Stimulated activated CD4-positive, alpha-beta T cell treated with anti-CD3 and anti-CD28 coated beads, TNF-alpha, amount 100 ng/mL, for 4 hours (primary cell): ENCODE measurements at places on chromosomes 2 and 18.

- DNase-seq: no peak
Observed at GRCh38 chr2:69217333-69218080, 169.5 kb downstream of the GFPT1 start.

- DNase-seq: no peak
Observed at GRCh38 chr2:238695538-238695937, 152.3 kb upstream of the TWIST2 start.

DNA sequence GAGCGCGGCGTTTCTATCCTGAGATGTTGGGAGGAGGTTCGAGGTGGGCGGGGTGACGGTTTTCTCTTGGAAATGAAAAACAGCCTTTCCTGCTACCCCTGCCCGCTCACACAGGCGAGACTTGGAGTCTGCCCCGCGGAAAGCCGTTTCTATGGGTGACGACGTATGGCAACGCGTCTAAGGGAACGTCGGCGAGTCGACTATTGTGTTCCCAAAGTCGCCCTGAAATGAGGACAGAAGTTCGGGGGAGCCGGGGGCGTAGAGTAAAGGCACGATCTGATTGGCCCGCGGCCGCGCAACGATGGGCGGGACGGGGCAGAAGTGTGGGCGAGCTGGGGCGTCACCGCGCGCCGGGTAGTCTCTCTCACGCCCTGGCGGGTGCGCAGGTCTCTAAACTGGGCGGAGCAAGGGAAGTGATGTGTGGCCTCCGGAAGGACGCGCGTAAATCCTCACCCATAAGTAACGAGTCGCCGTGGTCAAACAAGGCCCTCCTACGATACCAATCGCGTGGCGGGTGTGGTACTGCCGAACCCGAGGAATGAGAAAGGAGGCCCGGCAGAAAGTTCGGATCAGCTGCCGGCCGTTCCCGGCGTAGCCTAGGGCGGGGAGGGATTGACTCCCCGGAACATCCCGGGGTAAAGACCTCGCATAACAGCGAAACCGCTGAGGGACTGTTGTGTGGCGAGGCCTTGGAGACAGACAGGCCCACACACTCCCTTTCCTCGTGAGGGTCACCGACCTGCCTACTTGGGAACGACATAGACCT is 89.6 kb downstream of the FAM161A start:
- peak; percentile 92 for DNase-seq

DNA sequence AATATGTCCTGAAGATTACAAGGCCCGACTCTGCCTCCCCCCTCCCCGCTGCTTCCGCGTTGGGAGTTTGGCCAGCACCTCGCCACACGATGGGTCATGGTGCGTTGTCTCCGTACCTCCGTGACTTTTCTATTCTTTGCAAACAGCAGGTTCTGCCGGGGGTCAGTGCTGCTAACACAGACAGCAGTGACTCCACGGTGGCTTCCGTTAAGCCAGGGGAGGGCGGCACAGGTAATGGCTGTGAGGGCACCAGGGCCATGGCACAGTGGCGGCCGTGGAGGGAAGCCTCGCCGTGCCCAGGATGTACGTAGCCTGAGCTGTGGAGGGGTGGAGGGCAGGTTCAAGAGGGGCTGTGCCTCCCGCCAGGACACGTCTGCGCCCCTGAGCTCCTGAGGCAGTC is 115.5 kb downstream of the NFATC1 start:
- no peak for DNase-seq

DNA sequence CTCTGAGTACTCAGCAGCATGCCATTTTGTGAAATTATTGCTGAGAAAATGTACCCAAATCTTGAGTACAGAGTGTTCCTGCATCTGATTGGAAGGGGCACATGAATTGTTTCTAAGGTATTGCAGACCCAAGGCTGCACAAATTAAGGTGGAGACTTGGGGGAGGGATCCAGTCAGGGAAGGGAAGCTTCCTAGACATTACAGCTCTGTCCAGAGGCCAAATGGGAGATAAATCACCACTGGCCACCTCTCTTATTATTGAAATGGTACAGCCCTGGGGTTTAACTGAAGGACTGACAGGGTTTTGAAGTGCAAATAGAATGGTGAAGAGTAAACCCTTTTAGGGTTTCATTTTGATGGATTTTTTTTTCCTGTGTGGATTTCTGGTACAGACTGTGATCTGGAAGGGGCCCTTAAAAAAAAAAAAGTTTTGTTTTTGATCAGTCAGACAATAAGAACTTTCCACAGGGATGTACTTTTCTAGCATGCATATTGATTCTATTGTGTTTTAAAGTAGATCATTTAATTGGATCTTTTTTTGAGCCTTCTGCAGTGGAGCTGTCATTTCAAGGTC is 119.4 kb downstream of the GREB1L start:
- no peak for DNase-seq

DNA sequence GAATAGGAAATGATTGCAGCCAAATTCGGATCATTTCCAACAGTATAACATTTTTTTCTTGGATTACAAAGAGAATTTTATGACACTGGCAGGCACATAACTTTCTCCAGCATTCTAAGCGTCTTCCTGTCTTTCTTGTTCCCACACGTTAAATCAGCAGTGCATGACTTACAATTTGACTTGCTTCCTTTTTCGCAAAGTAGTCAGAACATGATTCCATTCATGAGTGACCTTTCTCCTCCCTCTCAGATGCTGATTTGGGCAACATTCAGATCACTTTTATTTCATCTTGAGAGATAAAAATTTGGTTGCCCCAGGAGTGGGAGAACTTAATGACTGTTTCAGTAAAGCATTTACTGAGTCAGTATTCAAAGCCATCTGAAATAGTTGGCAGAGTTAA is 858.7 kb upstream of the ACVR2A start:
- DNase-seq: no peak

GRCh38 chr2:128607911-128608506 is 289.3 kb upstream of the HS6ST1 start:
- no peak for DNase-seq

- no peak for DNase-seq
Observed at GRCh38 chr2:120174963-120175581, 48.1 kb downstream of the TMEM185B start.

GRCh38 chr2:136055929-136056688 is 61.8 kb downstream of the CXCR4 start:
- no peak for DNase-seq

GRCh38 chr2:234643407-234643806 is 146.5 kb upstream of the ARL4C start:
- DNase-seq: no peak

- DNase-seq: peak; percentile 91
Observed at GRCh38 chr2:61144697-61145268, 17.2 kb upstream of the C2orf74 start.

DNA sequence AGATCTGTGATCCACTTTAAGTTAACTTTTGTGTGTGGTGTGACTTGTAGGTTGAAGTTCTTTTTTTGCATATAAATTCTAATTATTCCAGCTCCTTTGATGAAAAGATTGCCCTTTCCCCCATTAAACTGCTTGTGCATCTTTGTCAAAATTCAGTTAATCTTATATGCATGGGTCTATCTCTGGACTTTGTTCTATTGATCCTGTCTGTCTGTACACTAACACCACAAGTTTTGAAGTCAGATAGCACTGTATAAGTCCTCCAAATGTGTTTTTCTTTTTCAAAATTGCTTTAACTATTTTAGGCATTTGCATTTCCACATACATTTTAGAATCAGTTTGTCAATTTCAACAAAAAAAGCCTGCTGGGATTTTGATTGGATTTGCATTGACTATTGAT is 137.6 kb downstream of the BCL11A start:
- DNase-seq: no peak

DNA sequence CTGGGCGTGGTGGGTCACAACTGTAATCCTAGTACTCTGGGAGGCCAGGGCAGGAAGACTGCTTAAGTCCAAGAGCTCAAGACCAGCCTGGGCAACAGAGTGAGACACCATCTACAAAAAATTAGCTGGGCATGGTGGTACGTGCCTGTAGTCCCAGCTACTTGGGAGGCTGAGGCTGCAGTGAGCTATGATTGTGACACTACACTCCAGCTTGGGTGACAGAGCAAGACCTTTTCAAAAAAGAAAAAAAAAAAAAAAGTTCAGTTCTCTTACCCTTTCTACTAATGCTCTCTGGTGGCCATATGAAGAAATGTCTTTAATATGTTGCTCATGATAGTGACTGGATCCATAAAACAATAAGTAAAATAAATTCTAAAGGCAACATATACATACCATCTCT is 14.9 kb downstream of the TYW5 start:
- DNase-seq: no peak

- DNase-seq: no peak
Observed at GRCh38 chr2:231228974-231229529, 30.6 kb downstream of the ARMC9 start.

- no peak for DNase-seq
Observed at GRCh38 chr2:44120428-44120827, 48.2 kb upstream of the PPM1B start.

DNA sequence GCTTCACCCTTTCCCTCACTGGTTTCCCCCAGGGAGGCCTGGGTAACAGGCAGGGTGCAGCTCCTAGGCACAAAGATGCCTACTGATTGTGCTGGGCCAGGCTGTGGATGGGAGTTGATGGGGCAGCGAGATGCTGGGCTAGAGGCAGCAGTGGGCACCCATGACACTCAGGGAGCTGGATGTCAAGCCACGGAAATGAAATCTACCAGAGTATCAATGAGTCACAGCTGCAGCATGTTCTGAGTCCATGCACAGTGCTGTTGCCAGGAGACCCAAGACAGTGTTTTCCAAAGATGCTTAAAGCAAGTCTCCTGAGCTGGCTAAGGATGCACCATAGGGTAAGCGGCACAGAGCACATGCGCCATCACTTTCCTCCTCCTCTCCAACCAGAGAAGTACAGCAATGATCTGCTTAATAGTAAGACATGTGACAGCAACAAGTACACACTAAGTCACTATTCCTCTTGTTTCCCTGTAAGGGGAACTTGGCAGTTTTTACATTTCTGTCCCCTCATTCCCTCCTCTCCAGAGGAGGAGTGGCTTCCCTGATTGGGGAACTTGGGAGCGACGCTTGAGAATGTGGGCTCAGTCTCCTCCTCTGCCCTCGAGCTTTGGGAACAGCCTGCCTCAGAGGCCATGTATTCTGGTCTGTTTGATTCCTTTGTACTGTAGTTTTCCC is 57.2 kb downstream of the CDC42EP3 start:
- no peak for DNase-seq

DNA sequence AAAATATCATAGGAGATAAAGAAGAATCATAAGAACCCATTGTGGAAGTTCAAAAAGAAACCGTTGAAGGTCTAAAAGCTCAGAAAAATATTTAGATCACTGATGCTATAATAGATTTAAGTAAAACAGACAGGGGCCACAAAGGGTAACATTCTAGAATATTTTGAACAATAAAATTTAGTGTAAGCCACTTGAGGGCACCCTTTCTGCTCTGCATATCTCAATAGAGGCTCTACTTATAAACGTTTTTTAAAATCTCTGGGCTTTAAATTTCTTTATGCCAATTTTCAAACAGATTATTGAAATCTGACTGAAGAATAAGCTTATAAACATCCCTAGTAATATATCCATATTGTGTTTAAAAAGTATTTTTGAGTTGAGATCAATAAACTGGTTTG is 57.6 kb upstream of the IL1RL1 start:
- DNase-seq: no peak

GRCh38 chr2:232363784-232364615 is 14.6 kb upstream of the ALPP start:
- no peak for DNase-seq

DNA sequence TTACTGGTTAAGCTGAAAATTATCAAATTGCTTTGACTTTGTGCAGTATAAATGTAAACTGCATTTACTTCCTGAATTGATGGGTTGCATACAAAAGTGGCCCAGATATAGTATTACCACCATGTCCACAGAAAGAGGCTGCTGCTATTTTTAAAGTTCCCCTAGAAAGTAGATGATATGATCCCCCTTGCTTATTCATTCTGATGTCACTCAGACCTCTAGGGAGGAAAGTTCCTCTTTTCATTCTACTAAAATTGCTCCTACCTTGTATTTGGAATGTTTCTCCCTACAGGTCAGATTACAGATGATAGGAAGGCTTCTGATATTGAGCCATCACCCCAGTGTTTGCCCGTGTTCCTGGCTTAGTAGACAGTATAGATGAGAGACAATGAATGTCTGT is 247.6 kb upstream of the TNP1 start:
- DNase-seq: no peak

GRCh38 chr2:219571311-219572236 is at the start of gene OBSL1:
OBSL1 (minus strand) TSS chr2:219571539; CDS start chr2:219571232, 307 bp downstream.
- DNase-seq: no peak

DNA sequence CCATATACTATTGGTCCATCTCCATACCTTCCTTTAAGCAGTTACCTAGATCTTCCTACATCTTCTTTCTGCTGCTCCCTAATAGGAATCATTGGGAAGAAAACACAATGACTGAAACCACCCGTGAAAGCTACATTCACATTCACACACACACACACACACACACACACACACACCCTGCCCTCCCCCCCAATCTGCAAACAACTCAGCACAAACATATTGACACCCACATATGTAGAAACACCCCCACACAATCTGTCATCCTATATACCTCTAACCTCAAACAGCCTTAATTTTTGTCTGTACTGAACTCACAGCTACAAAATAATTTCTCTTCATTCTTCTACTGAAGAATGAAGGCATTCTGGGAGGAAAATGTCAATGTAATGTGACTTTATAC is 63.8 kb downstream of the KLF7 start:
- no peak for DNase-seq

DNA sequence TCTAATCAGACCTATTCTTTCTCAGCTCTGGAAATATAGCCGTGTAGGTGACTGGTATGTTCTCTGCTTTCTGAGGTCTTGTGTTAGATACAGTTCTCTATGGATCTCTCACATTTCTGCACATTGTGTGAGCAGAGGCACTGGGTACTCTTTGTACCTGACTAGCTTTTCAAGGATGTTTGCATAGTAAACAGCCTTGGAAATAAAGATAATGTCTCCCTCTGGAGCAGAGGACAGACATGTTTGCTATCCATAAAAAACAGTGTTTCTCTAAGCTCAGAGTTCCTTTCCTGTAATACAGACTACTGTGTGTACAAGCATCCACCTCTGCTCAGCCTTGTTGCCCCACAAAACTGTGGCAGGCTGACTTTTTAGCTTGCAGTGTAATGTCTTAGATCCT is 279.2 kb downstream of the CTNNA2 start:
- no peak for DNase-seq

DNA sequence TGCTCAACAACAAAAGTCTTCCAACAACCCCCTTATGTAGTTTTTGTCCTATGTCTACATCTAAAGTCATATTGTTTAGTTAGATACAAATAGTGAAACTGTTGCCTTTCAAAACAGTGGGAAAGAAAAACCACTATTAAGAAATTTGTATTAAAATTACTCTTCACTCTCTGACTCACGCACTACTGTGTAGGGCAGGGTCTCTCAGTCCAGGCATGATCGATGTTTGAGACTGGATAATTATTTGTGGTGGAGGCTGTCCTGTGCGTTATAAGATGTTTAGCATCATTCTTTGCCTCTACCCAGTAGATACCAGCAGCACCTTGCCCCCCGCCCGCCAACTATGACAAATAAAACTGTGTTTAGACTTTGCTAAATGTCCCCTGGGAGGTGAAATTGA is 369.4 kb upstream of the ZEB2 start:
- no peak for DNase-seq

DNA sequence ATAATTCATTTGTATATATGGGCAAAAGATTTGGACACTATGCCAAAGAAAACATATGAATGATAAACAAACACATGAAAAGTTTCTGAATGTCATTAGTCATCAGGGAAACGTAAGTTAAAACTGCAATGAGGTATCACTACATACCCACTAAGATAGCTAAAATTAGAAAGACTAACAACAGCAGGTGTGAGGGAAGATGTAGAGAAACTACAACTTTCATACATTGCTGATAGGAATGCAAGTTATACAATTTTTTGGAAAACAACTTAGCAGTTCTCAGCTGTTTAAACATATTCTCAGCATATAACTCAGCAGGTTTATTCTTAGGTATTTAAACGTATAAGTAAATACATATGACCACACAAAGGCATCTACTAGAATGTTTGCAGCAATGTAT is 563.5 kb upstream of the KLHL29 start:
- DNase-seq: no peak
